ENCODE measurements at places on chromosomes 16 and 17. TPM values are rescaled to one million over a fixed set of nuclear protein-coding genes. Genes with fewer than 3 reads are reported as not detected.

- DNase-seq, result no peak
Observed at GRCh38 chr17:6560496-6560895, 4.1 kb upstream of the PITPNM3 start.

The ARHGAP44 gene
- not detected for total RNA-seq

DNA sequence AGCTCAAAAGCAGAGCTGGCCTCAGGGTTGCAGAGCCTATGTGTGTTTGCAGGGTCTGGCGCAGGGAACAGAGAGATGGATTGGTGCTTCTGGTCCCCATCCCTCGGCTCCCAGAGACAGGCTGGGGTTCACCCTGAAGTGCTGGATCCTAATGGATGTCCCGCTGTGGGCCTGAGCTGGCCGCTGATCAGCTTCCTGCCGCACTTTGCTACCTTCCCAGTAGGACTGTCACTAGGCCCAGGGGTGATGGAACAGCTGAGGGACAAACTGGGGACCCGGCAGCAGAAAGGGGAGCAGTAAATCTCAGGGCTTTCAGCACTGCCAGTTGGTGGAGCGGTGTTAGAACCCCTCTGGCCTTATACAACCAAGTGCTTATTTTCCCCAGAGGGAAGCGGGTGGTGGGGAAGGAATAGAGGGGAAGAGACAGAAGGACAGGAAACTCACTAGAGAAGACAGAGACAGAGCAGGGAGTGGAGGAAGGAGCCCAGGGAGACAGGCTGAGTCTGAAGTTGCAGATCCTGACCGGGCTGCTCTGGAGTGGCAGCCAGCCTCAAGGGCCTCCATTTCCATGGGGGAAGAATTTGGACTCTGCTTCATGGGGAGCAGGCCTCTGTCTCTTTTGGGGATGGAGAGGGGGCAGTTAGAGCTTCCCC, 78.6 kb downstream of the MRM1 start:
- DNase-seq, result no peak

The COX6A2 gene
- total RNA-seq, result not detected

The GNG13 gene
- total RNA-seq, result not detected

The RPL13 gene
- total RNA-seq, result 4,476 TPM

- no peak for DNase-seq
Observed at GRCh38 chr17:27741361-27741861, 58.9 kb downstream of the NOS2 start.

DNA sequence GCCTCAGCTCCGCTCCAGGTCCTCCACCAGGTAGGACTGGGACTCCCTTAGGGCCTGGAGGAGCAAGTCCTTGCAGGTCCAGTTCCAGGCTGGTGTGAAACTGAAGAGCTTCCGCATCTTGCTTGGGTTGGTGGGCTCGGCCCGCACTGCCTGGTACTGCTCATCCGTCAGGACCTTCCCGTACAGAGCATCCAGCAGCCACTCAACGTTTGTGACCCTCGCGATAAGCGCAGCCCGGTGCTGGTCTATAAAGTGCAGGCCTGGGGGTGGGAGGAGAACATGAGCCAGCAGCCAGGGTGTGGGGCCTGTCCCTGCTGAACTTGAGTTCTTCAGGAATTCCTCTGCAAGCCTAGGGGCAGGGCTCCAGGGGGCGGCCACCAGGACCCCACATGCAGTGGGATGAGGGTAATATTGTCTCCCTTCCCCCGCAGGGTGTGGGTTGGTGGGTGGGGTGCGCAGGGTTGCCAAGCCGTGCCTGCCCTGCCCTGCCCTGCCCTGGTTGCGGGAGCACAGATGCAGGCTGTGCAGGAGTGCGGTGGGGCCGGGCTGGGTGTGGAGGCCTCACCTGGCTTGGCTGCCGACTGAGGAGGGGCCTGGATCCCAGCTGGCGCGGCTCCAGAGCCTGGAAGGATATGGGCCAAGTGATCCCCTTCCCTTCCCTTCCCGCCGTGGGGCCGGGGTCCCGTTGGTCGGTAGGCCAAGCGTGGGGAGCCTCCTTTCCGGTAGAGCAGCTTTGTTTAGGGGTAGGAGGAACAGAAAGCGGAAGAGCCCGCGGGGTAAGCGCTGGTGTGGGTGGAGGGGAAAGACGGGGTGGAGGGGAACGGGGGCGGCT, 762 bp downstream of the PYCARD start:
- no peak for DNase-seq

DNA sequence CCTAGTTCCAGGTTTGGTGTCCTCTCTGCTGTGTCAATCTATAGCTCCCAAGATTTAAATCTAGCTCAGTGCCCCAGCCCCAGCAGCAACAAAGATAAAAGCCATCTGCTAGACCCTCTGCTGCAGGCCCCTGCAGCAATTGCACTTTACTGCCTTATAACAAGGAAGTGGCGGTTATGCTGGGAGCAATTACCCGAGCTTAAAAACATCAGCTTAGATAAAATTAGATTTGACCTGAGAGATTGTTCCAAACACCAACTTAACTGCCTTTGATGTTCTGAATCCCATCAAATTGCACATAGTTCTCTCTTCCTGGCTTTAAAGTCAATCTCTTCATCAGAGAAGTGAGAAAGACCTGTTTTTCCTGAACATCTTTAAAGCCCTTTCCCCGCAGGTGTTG, 62.4 kb upstream of the SHISA6 start:
- no peak for DNase-seq

- no peak for DNase-seq
Observed at GRCh38 chr17:49815761-49816281, 27.3 kb downstream of the KAT7 start.

The NAT9 gene
- 32.3 TPM for total RNA-seq

The PRAC2 gene
- total RNA-seq, result not detected

DNA sequence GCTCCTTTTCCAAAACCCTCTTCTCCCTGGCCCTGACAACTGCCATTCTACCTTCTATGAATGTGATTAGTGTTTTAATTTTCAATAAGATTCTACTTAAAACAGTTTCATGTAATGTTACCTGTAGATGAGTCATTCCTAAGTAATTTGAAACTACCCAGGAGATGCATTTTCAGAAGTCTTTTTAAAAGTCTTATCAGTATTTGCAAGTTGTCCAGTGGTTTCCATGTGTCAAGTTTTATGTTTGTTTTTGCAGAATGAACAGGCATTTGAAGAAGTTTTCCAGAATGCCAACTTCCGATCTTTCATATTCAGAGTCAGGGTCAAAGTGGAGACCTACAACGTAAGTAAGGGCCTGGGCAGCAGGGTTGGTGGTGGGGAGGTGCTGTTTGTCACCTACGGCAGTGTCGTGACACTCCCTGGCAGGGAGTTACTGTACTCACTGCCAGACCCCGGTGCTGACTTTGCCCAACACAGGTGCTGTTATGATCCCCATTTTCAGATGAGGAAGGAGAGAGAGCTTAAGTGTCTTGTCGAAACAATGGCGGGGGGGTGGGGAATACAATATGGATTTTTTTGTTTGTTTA, 65.0 kb downstream of the RPA1 start:
- no peak for DNase-seq

GRCh38 chr17:72978593-72979218, 113.8 kb downstream of the SLC39A11 start:
- DNase-seq, result no peak

- no peak for DNase-seq
Observed at GRCh38 chr16:50204453-50205108, 51.5 kb downstream of the TENT4B start.

GRCh38 chr16:75264999-75265910, 13.8 kb upstream of the BCAR1 start:
- DNase-seq, result no peak

- DNase-seq, result no peak
Observed at GRCh38 chr16:1620391-1620790, 8.2 kb downstream of the CRAMP1 start.

The FADS6 gene
- total RNA-seq, result not detected

GRCh38 chr17:19332371-19333131, 30.0 kb downstream of the B9D1 start:
- no peak for DNase-seq

DNA sequence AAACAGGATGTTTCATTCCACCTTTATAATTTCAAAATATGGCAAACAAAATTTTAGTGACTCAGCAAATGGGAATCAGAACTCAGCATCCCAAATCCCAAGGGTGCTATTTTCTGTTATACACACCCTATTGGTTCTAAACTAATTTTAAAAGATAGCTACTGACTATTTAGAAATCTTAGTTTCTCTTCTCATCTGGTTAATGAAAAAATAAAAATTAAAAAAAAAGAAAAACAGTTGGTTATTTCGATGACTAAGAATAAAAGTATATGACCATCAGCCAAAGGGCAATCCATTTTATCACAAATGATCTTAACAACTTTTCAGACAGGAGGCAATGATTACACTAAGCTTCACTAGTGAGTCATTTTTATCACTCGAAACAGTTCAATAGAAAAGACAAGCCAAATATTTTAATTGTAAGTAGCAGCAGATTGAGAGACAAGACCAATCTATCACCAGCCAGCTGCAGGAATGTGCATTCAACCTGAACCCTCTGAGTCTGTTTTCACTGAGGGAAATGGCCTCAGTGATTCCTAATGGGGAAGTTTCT, 15.2 kb downstream of the PHLPP2 start:
- DNase-seq, result no peak

DNA sequence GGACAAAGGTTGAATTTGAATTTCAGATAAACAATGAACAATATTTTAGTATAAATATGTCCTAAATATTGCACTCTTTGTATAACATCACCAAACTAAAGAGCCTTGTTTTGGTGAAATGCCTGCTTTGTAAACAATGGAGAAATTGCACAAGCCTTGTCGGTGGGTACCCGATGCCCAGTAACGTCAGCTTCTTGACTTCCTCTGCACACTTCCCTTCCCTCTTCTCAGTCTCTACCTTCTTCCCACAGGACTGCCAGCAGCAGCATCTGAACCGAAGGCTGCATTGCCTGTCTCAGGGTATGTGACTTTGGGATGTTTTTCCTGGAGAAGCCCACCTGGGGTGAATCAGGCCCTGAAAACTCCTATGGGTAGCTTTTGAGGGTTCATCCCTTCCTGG, 113.9 kb downstream of the UTP18 start:
- no peak for DNase-seq

The TPSG1 gene
- total RNA-seq, result not detected

- no peak for DNase-seq
Observed at GRCh38 chr16:73878611-73879010, 418.0 kb upstream of the PSMD7 start.

The TRIM16 gene
- 7.8 TPM for total RNA-seq

The HNF1B gene
- not detected for total RNA-seq

- no peak for DNase-seq
Observed at GRCh38 chr16:11611871-11612664, 25.3 kb upstream of the LITAF start.

DNA sequence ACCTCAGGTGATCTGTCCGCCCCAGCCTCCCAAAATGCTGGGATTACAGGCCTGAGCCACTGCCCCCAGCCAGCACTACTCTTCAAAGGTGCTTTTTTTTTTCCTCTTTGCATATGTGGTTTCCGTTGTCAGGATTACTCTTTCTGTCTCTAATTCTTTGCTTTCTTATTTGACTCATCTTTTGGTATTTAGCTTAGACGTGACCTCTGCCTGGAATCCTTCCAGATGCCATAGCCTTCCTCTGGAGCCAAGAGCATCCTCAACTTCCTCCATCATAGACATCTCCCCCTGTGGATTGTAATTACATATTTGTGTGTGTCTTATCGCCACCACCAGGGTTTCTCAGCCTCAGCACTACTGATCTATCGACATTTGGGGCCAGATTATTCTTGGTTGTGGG, 84.4 kb upstream of the XYLT1 start:
- DNase-seq, result no peak

The CTF1 gene
- total RNA-seq, result not detected

Measured in T-helper 17 cell (primary cell).